Diencephalon (tissue), 1 donor: ENCODE measurements at places on chromosomes 1 and 21. TPM values are rescaled to one million over a fixed set of nuclear protein-coding genes. Genes with fewer than 3 reads are reported as not detected.

The LCA5L gene
- 1.2 TPM for total RNA-seq

The GUCA2B gene
- not detected for total RNA-seq

The FCRL6 gene
- total RNA-seq = not detected

The TRABD2B gene
- under 0.01 TPM for total RNA-seq

The PGLYRP3 gene
- not detected for total RNA-seq

The TAF1A gene
- 15.9 TPM for total RNA-seq

The ITLN1 gene
- total RNA-seq = not detected

The CFAP74 gene
- 1.8 TPM for total RNA-seq

The THRAP3 gene
- total RNA-seq = 105 TPM

The ZNF124 gene
- total RNA-seq = 176 TPM

The KRTAP21-2 gene
- not detected for total RNA-seq

The CR1L gene
- not detected for total RNA-seq

The IVL gene
- not detected for total RNA-seq

The TMPRSS2 gene
- under 0.01 TPM for total RNA-seq

The KCNQ4 gene
- 1.4 TPM for total RNA-seq

The FAM72A gene
- total RNA-seq = 3.0 TPM

The HPCA gene
- 83.5 TPM for total RNA-seq

The TIAM1 gene
- total RNA-seq = 41.8 TPM

The EPS8L3 gene
- not detected for total RNA-seq

The NBPF6 gene
- total RNA-seq = not detected
